CD4-positive, alpha-beta T cell (primary cell): ENCODE measurements at places on chromosomes 12 and 14.
A peak's percentile ranks its signal among the peaks of the same experiment; 100 is the strongest.

DNA sequence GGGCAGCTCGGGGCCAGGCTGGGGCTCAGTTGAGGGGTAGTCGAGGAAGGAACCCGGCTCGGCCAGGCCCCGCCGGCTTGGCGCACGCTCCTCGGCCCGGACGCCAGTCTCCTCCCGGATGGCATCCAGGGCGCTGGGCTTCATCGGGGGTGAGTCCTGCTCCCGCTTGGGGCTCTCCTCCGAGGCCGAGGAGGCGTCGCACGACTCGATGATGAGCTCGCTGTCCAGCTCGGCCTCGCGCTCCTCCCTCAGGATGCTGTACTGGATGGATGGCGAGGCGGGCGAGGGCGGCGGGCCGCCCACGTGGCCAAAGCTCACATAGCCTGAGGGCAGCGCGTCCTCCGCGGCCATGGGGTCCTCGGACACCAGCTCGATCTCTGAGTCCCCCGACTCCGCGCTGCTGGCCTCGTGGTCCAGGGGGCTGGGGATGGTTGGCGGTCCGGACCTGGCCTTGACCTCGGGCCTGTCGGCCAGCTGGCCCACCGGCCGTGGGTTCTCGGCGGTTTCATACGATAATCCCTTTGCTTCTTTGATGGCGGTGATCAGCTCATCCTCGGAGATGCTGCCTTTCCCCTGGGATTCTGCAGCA, 143.4 kb downstream of the RTN1 start:
- no peak for DNase-seq

GRCh38 chr12:105200385-105200784, 35.6 kb downstream of the APPL2 start:
- no peak for DNase-seq

DNA sequence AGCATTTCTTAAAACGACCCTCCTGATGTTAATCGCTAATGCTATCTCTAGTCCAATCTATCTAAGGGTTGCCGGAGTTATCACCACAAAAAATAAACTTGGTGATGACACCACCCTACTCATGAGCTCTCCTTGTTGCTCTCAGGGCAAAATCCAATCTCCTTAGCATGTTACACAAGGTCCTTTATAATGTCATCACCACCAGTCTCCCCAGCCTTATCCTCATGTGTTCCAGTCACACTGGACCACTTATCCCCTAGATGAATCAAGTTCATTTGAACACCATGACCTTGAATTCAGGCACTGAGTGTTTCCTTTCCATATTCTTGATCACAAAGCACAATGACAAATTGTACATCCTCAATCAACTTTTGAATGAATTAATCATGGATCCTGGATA, 19.0 kb upstream of the DRAM1 start:
- DNase-seq = no peak

DNA sequence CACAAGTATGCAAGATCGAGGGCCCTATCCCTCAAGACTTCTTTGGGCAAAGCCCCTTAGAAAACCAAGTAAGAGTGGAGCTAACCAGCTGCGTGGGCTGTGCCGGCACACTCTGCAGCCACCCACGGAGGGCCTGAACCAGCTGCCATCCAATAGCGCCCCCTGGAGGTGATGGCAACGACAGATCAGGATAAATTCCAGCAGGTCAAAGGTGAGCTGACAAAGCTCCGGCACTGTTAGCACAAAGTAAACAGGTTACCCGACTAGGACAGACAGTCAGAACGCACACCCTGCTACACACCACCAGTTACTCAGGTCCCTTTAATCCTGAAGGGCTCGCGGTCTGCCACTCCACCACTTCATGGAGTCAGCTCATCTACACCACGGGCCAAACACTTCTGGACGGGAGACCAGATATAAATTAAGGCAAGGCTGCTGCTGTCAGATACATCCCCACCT, 4.9 kb downstream of the ZBTB39 start:
- peak; percentile 86 for DNase-seq

GRCh38 chr12:89225401-89225800, 126.9 kb downstream of the DUSP6 start:
- DNase-seq = peak; percentile 78

GRCh38 chr12:666766-667308, 3.6 kb upstream of the NINJ2 start:
- DNase-seq = no peak

DNA sequence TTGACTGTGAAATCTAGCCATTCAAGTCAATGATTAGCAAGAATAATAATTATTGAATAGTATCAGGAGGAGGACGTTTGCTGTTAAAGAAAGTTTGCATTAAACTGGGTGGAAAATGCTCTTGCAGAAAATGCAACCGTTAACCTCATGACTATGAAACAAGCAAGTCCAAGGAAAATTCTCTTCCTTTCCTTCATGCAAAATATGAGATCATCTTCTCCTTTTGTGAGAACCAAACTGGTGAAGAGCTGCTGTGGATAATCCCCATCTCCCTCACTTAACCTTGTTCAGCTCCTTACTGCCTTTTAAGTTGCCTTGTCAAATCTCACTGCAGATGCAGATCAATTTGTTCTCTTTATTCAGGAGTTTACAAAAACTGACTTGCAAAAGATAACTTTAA, 142.5 kb downstream of the BCAT1 start:
- DNase-seq = no peak

GRCh38 chr12:13347241-13348043, 150.9 kb downstream of the EMP1 start:
- no peak for DNase-seq

DNA sequence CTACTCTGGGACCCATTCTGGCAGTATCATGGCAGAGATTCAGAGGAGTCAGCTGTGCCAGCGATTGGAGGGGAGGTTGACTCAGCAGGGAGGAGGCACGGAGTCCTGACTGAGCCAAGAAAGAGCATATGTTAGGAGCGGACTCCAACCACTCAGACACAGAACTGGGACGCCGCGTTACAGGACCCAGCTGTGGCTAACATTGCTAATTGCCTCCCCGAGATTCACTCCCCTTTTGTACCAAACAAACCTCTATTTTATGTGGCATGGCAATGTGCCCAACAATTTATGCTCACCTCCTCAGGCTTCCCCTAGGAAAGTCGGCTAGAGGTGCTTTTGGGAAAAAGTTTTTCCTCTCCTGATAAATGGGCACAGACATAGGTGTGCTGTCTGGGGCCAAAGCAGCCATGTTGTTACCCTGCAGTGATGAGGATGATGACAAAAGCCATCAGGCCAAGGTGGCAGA, 15.2 kb upstream of the CLIP1 start:
- no peak for DNase-seq

- no peak for DNase-seq
These were observed 90.6 kb downstream of the SLC25A47 start for GRCh38 chr14:100413699-100414098.

GRCh38 chr12:46174919-46175318, 93.9 kb downstream of the SLC38A1 start:
- DNase-seq = no peak

- no peak for DNase-seq
These were observed 183.1 kb downstream of the CAND1 start for GRCh38 chr12:67452119-67452805.

- DNase-seq = peak; percentile 52
These were observed at the start of gene ABHD4 for GRCh38 chr14:22598099-22598895. TSS of gene ABHD4 (plus strand) at chr14:22598300. CDS start at chr14:22598307, 7 bp downstream.

DNA sequence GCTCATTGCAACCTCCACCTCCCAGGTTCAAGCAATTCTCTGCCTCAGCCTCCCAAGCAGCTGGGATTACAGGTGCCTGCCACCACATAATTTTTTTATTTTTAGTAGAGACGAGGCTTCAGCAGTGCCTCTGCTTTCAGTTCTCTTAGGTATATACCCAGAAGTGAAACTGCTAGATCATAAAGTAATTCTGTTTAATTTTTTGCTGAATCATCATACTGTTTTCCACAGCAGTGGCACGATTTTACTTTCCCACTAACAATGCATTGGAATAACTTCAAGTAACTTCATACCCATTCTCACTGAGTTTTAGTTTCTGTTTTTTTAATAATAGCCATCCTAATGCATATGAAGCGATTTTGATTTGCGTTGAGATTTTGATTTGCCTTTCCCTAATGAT, 148.0 kb upstream of the G2E3 start:
- DNase-seq = no peak

- DNase-seq = no peak
These were observed 1358.8 kb upstream of the TMEM132C start for GRCh38 chr12:126907900-126908764.

GRCh38 chr14:60210703-60211102, 38.3 kb upstream of the PPM1A start:
- DNase-seq = no peak

GRCh38 chr12:29528161-29528560, 30.7 kb upstream of the OVCH1 start:
- DNase-seq = no peak

DNA sequence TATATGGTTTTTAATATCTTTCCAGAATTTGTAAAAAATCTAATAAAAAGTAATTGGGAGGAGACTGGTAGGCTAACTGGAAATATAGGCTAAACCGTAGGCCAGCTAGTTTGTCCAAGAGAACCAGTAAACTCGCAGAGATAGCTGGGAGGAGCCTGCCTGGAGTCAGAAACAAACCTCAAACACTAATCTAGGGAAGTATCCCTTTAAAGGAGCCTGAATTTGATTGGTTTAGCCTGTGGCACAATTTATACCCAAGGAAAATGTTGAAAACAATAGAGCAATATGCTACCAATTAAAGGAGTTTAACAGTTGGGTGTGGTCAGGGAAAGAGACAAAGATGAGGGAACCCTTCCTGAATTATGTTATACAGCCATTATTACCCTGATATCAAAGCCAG, 109.6 kb downstream of the EML5 start:
- no peak for DNase-seq

GRCh38 chr14:30582376-30582775, 23.4 kb downstream of the G2E3 start:
- no peak for DNase-seq

GRCh38 chr12:81963636-81964035, 204.5 kb upstream of the PPFIA2 start:
- no peak for DNase-seq

- DNase-seq = no peak
These were observed 161.6 kb downstream of the DYRK2 start for GRCh38 chr12:67810166-67810565.

DNA sequence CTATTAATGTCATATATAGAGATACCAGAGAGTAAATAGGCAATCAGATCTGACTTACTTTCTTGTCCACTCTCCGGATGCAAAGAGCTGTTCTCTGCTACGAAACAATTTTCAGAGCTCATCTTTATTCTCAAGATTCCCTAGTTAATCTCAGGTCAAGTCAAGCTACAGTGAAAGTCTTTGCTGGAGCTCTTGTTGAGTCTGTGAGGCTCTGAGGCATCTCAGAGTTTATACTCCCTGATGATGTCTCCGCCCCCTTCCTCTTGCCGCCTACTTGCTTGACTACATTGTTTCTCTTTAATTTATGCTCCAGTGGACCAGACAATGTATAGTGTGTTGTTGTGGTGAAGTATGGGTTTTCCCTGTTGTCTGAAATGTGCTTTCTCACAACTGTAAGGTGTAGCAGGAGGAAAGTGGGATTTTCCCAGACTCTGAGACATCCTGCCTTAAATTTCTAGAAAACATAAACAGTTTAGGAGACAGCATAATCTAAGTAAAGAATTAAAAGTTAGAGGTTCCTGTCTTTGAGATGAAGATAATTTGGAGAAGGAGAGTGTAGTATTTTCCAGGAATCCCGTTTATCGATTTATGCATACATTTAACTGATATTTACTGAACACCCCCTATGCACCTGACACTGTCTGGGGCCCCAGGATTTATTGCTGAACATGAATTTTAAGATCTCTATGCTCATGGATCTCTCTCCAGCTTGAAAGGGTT, at the start of gene CD69:
CD69 (minus strand) TSS at position 203 of the 720 bp plus-strand sequence; CDS start at position 122, 81 bp downstream.
- peak; percentile 56 for DNase-seq

DNA sequence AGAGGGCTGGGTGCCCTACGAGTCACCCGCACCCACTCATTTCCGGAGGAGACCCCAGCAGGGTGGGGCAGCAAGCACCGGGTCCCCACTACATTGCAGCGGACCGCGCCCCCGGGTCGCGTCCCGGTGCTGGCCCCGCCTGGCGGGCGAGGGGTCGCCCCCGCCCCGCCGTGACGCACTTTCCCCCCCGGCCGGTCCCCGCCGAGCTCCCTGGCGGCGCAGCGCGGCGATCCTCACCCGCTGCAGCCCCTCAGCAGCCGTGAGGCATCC, 106.1 kb downstream of the PRICKLE1 start:
- no peak for DNase-seq
